Hematopoietic multipotent progenitor cell (in vitro differentiated cells): ENCODE measurements at places on chromosomes 1 and 21. TPM values are rescaled to one million over a fixed set of nuclear protein-coding genes. Genes with fewer than 3 reads are reported as not detected.

The NCAM2 gene
- under 0.01 TPM for total RNA-seq

The EPHA8 gene
- not detected for total RNA-seq

The PLA2G2A gene
- not detected for total RNA-seq

The FCRL1 gene
- total RNA-seq, result 3.2 TPM

The ARHGAP30 gene
- 94.5 TPM for total RNA-seq

The CFHR5 gene
- total RNA-seq, result under 0.01 TPM

The CLIC6 gene
- under 0.01 TPM for total RNA-seq

DNA sequence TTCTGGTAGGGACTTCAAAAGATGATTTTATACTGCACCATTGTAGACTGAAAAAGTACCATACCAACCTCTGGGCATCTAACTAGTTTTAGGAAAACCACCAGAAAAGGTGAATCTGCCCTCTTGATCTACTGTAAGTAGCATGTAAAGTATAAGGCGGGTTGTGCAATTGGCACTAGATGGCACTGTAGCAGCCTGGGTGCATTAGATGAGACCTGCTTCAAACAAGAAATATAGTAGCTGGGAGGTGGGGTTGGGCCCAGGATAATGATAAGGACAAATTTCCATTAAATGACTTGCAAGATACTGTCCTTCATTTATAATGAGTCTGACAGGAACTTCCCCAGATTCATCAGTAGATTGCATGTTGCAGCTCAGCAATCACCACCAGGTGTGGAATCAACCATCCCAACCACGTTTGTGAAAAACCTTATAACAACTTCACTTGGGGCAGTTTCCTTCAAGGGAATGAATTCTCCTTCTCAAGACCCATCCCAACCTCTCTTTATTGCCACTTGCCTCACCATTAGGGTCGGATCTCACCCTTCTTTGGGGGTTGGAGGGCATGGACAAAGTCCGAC lies 37.3 kb upstream of the IL10 start:
- peak; percentile 64 for DNase-seq

DNA sequence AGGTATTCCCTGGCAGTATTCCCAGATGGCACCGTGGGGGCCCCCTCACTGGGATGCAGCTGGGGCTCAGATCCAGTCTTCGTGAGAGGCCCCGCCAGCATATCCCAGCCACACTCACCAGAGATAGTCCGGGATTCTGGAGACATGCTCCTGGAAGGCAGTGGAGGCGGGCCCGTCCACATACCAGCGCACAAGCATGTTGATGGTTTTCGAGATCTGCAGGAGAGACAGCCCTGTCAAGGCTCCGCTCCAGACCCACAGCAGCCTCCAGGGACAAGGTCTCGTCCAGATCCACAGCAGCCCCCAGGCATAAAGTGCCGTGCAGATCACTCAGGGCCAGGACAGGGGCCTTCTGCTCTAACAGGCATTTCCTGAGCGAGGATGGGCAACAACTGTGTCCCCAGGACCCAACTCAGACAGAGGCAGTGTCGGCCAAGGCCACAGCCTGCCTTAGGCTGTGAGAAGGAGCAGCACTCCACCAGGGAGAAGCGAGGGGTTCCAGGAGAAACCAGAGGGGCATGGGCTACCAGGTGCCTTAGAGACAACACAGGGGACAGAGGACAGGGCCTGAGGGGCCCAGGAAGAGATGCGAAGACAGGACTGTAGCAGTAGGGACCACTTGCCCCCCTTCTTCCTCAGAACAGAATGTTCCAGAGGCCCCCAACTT lies 14.8 kb downstream of the LSS start:
- DNase-seq, result no peak

GRCh38 chr1:72007312-72007711 lies 275.0 kb downstream of the NEGR1 start:
- DNase-seq, result no peak

GRCh38 chr1:93015590-93015989 lies 54.3 kb upstream of the DIPK1A start:
- DNase-seq, result no peak

- DNase-seq, result no peak
Measured at GRCh38 chr1:16348414-16349182, 3.7 kb downstream of the FBXO42 start.

GRCh38 chr1:96465441-96465840 lies 256.1 kb upstream of the PTBP2 start:
- no peak for DNase-seq

DNA sequence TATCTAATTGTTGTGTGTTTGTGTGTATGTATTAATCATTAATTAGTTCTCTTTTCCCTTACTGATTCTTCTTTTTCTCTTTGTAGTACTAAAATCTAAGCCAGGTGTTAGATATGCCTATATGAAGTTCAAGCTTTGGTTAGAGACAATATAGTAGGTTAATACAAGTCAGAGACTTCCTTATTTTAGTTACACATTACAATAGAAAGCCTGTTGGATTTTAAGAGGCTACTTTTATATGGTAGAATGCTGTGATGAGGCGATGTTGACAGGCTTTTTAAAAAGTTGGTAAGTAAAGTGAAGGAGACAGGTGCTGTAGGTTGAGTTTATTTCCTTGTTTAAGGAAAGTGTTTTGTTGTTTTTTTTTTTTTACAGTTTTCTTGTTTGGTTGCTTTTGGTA lies 45.9 kb downstream of the ADGRL2 start:
- DNase-seq, result no peak

DNA sequence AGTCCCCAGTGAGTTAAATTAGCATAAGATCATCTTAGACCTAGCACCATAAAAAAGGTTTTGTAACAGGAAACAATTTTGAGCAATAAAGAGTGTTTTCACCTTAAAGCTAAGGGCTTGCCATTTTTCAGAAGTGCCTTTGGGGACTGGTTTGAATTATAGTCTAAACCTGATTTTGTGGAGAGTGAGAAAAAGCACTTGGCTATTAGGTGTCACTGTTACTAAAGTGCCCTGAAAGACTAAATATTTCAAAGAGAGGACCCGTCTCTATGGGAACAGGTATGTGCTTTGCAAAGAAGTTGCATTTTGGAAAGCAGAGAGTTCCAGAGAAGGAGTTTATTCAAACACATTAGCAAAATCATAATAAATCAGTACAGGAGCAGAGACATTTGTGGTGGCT lies 9.1 kb downstream of the NTNG1 start:
- no peak for DNase-seq
